ENCODE measurements at places on chromosomes 16 and 17. TPM values are rescaled to one million over a fixed set of nuclear protein-coding genes. Genes with fewer than 3 reads are reported as not detected.

DNA sequence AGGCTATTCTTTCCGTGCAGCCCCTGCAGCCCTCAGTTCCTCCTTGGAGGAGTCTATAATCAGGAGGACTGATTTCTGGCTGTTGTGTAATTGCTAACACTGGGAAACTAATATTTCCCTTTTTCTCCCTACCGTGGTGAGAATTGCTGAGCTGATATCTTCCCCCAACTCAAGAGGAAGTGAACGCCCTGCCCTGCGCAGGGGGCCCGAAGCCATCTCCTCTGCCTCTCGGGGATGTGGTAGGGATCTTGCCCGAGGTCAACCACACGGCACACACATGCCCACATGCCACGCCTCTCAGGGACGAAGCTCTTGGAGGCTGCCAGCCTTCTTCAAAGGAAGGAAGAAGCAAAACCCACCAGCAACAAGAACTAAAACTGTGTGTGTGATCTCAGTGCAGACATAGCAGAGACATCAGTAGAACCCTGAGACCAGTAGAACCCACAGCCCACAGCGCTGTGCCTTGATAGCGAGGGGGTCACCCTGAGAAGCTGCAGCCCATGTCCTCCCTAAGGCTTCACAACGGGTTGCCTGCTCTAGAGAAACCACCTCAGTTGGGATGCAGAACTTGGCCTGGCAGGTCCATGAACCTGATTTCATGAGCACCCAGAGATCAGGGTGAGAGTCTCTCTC is 8.9 kb upstream of the ULK2 start:
- DNase-seq, result no peak

GRCh38 chr17:49515196-49515770 is 20.2 kb downstream of the NGFR start:
- peak; percentile 16 for DNase-seq

- no peak for DNase-seq
Observed at GRCh38 chr17:65277576-65277975, 140.4 kb downstream of the RGS9 start.

DNA sequence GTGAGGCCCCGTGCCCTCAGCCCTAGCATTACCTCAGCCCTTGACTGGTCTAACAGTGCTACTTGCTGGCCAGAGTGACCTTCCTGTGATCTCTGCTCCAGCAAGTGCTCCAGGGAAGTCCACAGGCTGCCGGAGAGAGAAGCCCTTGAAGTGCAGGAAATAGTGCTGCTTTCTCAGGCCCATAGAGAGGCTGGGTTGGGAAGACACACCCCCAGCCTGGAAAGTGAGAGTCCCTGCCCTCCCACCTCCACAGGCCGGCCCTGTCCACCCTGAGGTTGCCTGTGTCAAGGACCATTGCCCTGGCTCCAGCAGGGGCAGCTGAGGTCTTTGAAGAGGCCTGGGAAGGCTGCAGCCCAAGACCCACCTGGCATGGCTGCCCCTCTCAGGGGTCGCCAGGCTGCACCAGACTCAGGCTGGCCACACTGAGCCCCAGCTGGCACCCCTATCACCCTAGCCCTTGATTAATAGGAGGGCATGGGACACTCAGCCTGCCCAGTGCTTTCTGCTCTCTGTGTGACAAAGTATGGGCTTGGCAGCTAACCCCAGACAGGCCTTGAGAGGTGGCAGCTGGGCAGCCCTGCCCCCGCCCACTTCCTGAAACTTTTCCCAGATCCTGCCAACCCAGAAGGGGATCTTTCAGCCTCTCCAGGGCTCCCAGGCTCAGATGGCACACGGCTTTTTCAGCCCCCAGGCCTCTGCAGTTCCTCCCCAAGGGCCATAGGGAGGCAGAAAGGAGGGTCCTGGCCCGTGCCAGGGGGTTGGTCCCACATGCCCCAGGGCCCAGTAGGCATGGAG is 21.7 kb downstream of the ATP6V0D1 start:
- peak; percentile 21 for DNase-seq

- DNase-seq, result peak; percentile 53
Observed at GRCh38 chr16:745739-746138, 4.9 kb upstream of the CIAO3 start.

TAOK2 gene
- 56.5 TPM for total RNA-seq
